H1 (cell line): ENCODE measurements at places on chromosomes 3 and 15.

DNA sequence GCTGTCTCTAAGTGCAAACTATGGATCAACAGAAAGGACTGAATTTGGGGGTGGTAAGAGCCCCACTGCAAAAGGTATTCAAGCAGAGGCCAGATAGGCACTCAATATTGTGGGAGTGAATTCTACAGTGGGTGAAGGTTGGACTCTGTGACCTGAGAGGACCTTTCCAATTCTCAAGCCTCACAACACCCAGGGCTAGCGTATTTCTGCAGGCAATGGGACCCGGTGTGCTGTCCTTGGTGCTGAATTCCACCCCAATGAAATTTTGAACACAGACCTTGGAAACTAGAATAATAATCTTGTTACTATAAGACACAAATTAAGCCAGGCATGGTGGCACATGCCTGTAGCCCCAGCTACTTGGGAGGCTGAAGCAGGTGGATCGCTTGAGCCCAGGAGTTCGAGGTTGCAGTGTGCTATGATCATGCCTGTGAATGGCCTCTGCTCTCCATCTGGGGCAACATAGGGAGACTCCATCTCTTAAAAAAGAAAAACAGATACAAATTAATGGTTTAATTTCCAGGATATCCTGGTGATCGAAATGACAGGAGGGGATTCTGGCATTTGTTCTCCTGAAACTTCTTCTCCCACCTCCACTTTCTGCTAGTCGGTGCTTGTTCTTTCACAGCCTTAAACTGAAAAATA, 135.4 kb downstream of the RAB11A start:
- H3K36me3 ChIP-seq, result no peaks in the 10 kb centered on the region
- no peak overlapping the region for H3K27ac ChIP-seq
- H3K4me3 ChIP-seq, result no peak overlapping the region
- H3K27me3 ChIP-seq, result no peaks in the 10 kb centered on the region
- no peaks in the 10 kb centered on the region for H3K4me1 ChIP-seq

DNA sequence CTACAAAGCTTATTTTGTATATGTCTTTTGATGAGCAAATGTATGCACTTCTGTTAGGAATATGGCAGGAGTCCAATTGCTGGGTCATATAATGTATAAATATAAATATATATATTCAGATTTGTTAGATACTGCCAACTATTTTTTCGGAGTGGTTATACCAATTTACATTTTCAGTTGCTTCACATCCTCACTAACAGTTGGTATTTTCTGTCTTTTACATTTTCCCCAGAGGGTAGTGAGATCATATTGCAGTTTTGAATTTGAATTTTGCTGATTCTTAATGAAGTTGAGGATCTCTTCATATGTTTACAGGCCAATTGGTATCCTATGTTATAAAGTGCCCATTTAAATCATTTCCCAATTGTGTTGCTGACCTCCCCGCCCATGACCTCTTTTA, 139.0 kb upstream of the KCNMB2 start:
- H3K27me3 ChIP-seq, result no peaks in the 10 kb centered on the region
- no peak overlapping the region for H3K4me3 ChIP-seq
- H3K4me1 ChIP-seq, result no peaks in the 10 kb centered on the region

DNA sequence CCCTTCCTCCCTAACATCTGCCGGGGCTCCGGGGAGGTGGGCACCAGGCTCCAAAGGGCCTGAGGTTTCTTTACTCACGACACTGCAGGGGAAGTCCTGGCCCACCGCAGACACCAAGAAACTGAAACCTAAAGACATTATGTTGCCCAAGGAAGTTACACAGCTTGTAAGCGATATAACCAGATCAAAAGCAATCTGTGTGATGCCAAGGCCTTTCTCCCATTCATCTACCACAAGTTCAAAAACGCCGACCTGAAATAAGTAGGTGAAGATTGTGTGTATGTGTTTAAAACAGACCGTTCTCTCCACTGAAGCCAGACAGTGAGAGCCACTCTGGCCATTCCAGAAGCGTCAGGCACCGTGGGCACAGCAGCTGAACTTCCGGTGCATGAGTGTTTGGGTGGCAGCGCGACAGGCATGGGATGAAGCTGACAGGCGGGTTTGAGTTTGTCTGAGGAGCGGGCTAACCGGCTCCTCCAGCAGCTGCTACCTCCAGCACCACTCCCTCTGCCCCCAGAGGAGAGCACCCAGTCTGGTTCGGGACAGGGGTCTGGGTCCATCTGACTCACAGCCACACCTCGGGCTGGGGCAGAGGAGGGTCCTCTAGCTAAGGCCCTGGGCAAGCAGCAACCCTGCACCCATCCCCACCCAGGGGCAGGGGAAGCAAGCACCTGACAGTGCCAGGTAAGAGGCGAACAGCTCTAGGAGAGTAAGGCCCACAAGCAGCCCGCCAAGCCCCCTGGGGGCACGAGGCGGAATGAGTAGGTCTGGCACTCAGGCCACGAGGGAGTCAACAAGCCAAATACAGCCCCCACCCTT, 1.3 kb downstream of the TNK2 start:
- H3K27me3 ChIP-seq, result no peaks in the 10 kb centered on the region
- peaks cover 17% of the 10 kb centered on the region; the same call in 1 of the 2 replicates for H3K4me1 ChIP-seq
- H3K36me3 ChIP-seq, result no peaks in the 10 kb centered on the region

DNA sequence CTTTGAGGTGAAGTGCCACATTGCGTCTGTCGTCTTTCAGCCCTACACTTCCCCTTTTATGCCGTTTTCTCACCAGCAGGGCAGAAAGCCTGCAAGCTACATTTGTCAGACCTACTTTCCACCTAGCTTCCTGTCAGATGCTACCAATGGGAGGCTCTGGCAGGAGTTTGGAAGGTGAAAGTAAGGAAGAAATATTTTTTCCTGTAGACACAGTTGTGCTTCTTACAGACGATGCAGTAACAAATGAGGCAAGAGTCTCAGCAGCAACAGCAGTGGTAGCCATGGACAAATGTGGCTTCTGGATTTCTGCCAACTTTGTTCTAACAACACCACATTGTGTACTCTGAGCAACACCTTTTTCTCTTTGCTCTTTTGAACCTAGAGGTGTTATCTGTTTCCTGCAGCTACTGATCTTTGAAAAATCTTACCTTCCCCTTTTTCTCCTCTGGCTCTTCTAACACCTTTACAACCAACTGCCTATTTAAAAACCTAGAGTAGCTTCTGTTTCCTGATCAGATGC, 70.6 kb upstream of the STT3B start:
- H3K27ac ChIP-seq, result no peak overlapping the region
- H3K4me1 ChIP-seq, result peaks cover 4% of the 10 kb centered on the region
- DNase-seq, result no peak
- no peaks in the 10 kb centered on the region for H3K27me3 ChIP-seq
- no peaks in the 10 kb centered on the region for H3K36me3 ChIP-seq

- no peaks in the 10 kb centered on the region for H3K36me3 ChIP-seq
- H3K27me3 ChIP-seq, result no peaks in the 10 kb centered on the region
- H3K4me1 ChIP-seq, result no peaks in the 10 kb centered on the region
- H3K4me3 ChIP-seq, result no peak overlapping the region
- no peak for DNase-seq
Measured at GRCh38 chr3:39118931-39119660, 11.6 kb downstream of the TTC21A start.

- H3K27me3 ChIP-seq, result no peaks in the 10 kb centered on the region
- no peak for DNase-seq
- H3K36me3 ChIP-seq, result no peaks in the 10 kb centered on the region
- H3K27ac ChIP-seq, result no peak overlapping the region
- no peak overlapping the region for H3K4me3 ChIP-seq
Measured at GRCh38 chr15:96703794-96704550, 373.5 kb downstream of the NR2F2 start.

GRCh38 chr15:57890878-57891277, 174.6 kb downstream of the ALDH1A2 start:
- no peak overlapping the region for H3K27ac ChIP-seq
- no peaks in the 10 kb centered on the region for H3K4me1 ChIP-seq
- no peak overlapping the region for H3K4me3 ChIP-seq
